Right ventricle myocardium superior (tissue), 1 donor: ENCODE measurements at places on chromosomes 3 and 15. TPM values are rescaled to one million over a fixed set of nuclear protein-coding genes. Genes with fewer than 3 reads are reported as not detected.

GOLGA8O gene
- total RNA-seq = 1.5 TPM

TBC1D2B gene
- total RNA-seq = 9.8 TPM

GASK1A gene
- total RNA-seq = 0.75 TPM

FAM81A gene
- total RNA-seq = 8.0 TPM

DNA sequence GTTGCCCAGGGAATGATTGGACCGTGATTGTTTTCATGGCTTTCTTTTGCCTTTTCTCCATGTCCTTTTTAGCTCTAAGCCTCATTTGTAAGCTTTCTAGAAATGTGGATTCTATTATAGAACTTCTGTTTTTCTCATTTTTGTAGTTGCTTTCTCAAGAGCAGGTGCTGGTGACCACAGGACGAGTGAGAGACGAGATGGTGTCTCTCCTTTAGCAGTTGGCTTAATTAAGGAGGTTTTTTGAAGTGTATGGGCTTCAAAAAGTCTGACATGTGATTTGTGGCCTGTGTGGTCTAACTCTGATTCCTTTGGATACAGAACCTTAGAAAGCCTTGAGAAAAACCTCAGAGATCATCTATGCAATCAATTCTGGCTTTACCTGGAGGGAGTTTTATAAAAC is 292.8 kb downstream of the LPP start:
- DNase-seq = no peak

DNA sequence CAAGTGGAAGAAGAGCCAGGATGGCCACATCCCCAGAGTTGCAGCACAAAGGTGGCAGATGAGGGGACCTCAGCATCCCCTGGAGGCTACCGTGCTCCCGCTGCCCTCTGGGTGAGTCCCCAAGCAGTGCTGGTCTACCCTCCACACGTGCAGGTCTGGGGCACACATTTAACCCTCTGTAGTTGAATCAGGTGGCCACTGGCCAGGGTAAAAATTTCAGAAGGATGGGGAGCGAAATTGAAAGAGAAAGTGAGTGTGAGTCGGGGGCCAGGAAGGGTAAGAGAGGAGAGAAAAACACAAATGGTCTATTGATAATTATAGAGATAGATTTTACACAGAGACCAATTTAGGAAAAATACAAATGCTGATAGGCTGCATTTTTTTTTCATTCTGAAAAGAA is 139.5 kb upstream of the EIF1B start:
- DNase-seq = no peak

DNA sequence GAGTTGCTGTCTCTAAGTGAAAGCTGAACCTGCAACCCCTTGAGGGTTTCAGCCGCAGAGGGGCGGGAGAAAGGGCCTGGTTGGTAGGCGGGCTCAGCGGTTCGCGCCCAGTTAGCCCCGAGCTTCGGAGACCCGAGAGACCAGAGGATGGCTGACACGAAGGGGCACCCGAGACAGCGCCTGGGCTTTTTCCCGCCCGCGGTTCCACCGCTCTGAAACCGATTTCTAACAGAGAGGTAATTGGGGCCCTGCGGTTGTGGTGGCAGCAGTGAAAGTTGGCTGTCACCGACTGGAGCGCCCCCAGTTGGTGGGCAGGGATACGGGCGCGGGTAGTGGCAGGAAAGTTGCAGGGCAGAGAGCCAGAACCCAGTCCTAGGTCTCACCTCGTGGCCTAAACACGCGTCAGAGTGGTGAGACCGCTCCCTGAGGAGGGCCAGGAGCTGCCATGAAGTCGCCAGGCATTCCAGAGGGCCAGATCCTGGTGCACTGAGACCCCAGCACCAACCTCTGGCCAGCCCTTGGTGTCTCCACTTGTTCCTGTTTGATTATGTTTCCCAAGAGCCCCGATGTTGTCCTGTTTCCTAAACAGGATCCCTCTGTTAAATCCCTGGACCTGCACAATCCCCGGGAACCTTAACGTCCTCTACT is 625 bp upstream of the ELL3 start:
- DNase-seq = peak; percentile 84

DNA sequence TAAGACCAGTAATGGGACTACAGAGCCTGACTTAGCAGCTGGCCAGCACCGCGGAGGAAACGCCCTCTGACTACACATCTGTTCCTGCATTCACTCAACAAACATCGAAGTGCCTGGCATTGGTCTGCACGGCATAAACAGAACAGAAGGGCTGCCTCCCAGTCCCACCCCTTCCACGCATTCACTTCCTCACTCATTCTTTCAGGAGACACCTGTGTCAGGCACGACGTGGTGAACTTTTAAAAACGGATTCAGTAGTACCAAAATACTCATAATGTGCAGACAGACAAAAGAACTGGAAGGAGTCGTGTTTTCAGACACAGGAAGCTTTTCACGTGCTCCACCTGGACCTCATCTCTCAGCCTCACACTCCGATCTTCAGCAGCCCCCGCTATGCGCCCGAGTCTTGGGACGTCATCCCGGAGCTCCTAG is 123.3 kb downstream of the XXYLT1 start:
- peak; percentile 76 for DNase-seq

- no peak for DNase-seq
Observed at GRCh38 chr3:113314923-113315322, 103.6 kb downstream of the BOC start.

- peak; percentile 78 for DNase-seq
Observed at GRCh38 chr3:184380185-184380626, 352 bp downstream of the CHRD start.

GRCh38 chr3:126980266-126980811 is 2.6 kb upstream of the PLXNA1 start:
- no peak for DNase-seq

GRCh38 chr3:43794776-43795175 is 104.0 kb downstream of the ABHD5 start:
- no peak for DNase-seq

GRCh38 chr3:143441516-143442171 is 322.1 kb downstream of the CHST2 start:
- no peak for DNase-seq

DNA sequence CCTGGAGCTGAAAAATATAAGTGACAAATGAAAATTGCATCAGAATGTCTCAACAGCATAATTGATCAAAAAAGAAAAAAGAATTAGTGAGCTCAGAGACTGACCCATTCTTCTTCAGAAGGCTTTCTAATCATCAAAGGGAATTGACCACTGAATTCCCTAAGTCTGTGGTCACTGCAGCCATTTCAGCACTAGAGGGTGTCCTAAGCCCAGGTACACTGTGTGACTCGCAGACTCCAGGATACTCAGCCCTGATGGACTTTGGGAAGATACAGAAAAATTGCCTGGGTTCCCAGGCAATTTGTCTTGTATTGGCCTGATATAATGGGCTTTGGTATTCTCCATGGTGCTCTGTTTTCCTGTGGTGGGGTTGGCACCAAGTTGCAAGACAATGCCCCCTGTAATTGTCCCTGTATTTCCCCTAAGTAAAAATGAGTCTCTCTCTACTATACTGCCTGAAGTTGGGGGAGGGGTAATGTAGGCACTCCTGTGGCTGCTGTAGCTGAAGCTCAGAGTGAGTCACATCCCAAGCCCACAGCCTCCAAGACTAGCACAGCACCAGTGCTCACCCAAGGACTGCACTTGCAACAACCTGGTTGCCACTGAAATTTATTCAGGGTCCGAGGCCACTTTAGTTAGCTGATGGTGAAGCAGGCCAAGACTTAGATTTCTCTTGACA is 256.0 kb upstream of the STAC start:
- no peak for DNase-seq

- DNase-seq = no peak
Observed at GRCh38 chr15:83112233-83112955, 4.9 kb downstream of the TM6SF1 start.

DNA sequence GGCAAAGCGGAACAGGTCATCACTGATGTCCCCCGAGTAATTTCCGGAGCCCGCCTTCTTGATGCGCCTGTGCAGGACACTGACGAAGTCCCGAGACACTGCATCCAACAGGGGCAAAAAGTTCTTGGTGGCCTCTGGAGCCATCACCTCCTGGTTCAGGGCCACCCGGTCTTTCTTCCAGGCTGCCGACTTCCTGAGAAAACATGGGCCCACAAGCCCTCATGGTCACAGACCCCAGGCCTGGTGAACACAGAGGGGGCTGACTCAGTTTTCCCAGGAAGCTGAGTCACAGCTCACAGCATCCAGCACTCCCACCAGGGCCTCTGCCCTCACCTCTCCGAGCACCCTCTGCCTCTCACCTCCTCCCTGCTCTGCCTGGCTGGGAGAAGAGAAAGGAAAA is 22.4 kb downstream of the CYP11A1 start:
- no peak for DNase-seq

DNA sequence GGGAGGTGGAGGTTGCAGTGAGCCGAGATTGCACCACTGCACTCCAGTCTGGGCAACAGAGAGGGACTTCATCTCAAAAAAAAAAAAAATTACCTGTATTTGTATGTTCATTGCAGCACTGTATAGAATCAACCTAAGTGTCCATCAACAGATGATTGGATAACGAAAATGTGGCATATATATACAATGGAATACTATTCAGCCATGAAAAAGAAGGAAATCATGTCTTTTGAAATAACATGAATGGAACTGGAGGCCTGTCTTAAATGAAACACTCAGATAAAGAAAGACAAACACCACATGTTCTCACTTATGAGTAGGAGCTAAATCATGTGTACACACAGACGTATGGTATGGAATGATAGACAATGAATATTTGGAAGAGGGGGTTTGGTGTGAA is 59.4 kb upstream of the MEF2A start:
- DNase-seq = no peak

DNA sequence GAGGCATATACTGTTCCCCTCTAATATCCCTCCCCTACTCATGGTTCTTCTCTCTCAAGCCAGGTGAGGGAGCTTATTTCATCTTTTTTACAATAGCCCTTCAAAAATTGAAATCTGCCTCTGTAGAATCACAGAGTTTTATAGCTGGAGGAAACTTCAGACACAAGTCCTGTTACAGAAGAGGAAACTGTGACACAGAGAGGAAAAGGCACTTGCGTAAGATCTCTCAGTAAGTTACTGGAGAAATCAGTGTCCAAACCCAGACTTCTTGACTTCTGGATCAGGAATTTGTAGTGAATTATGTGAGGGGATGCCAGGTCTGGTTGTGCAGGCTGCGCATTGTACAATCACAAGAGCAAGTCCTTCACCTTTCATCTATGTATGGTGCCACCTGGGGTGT is 4.6 kb downstream of the FGD5 start:
- no peak for DNase-seq

DNA sequence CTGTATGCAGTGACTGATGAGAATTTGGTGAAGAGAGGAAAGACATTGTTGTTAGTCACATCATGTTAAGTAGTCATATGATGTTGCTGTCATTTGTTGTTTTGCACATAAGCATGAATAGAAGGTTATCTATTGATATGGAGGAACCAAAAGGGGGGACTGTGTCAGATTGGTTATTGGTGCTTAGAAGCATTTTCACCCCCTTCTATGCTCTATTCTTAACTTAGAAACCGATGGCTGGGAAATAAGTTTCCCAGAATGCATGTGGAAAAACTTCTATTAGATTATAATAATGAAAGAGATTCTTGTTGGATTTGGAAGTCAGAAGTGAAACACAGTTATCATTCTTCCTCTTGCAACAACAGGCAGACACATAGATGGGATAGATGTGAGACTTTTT is 33.2 kb upstream of the CADM2 start:
- DNase-seq = no peak

GRCh38 chr15:40085266-40085665 is 23.4 kb downstream of the BMF start:
- DNase-seq = peak; percentile 30

DNA sequence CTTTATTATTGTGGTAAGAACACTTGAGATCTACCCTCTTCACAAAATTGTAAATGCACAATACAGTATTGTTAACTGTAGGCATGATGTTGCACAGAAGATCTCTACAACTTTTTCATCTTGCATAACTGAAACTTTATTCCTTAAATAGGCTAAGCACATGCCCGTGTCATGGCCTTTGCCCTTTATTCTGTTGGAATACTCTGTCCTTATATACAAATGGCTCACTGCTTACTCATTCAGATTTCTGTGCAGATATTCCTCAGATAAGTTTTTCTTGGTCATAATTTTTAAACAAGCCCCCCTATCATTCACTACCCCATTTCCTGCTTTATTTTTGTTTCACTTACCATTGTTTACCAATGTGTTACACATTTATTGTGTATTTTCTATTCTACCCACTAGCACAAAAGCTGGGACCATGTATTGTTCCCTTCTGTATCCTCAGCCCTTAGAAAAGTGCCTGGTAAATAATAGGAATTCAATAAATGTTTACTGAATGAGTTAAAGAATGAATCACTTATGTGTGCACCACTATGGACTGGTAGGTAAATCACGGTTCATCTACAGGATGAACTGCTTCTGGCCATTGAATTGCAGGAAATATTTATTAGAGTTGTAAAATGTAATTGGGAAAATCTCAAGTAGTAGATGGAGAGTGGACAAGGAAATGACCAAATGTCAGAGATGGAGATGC is 151.0 kb downstream of the CPNE4 start:
- DNase-seq = no peak

DNA sequence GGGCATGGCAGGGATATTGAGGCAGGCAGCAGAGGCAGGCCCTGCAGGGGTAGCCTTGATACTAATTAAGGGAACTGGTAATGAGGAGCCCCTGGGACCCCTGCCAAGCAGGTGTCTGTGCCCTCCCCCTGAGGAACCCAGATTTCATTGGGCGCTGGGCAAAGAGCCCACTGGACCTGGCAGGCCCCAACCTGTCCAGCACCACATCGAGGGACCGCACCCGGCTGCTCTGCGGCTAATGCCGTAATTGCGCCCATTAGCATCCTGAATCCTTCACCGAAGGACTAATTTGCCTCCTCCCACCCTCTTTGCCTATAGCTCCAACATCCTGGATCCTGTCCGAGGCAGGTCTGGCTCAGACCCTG is 13.7 kb upstream of the SEMA3B start:
- DNase-seq = no peak

GRCh38 chr3:187327845-187328244 is 36.3 kb upstream of the MASP1 start:
- DNase-seq = no peak

GRCh38 chr3:176521531-176522175 is 675.6 kb downstream of the TBL1XR1 start:
- no peak for DNase-seq

- no peak for DNase-seq
Observed at GRCh38 chr3:51519848-51520247, 18.7 kb upstream of the RAD54L2 start.

GRCh38 chr3:23595851-23596250 is 209.9 kb upstream of the UBE2E1 start:
- DNase-seq = no peak

- DNase-seq = no peak
Observed at GRCh38 chr15:57637846-57638245, 46.1 kb downstream of the MYZAP start.

DNA sequence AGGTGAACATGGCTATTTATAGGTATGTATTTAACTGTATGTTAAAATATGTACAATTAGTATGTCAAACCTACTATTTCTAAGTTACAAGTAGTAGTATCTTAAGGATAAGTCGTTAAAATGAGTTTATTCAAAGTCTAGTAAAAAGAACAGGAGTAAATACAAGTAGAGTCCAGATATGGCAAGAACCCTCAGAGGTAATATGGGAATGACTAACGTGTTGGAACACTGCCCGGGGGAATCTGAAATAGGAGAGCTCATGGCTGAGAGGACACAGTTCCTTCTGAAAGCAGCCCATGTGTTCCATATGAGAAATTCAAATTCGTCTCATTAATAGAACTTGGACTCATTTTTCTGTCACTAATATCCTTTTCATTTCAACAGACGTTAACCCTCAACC is 158.8 kb downstream of the CLSTN2 start:
- peak; percentile 46 for DNase-seq
